CD8-positive, alpha-beta memory T cell (primary cell): ENCODE measurements at places on chromosomes 1 and 21. TPM values are rescaled to one million over a fixed set of nuclear protein-coding genes. Genes with fewer than 3 reads are reported as not detected.

The TAS1R1 gene
- not detected for total RNA-seq

DNA sequence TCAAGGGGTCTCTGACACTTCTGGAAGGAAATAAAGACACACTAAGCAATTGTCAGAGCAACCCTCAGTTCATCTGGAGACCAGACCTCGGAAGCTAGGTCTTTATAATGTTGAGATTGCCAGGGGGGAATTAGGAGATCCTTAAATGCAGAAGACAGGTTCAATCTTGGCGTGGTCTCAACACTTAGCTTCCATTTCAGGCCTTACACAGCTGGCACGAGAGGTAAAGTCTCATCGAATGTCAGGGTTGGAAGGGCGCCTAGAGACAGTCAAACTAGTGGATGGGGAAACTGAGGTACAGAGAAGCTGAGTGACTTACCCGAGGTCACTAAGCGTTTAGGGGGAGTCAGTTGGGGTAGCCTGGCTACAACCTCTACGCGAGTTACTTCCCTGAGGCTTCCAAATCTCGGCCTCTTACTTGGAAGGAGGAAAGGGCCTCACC, 562 bp upstream of the EPB41 start:
- DNase-seq = no peak

DNA sequence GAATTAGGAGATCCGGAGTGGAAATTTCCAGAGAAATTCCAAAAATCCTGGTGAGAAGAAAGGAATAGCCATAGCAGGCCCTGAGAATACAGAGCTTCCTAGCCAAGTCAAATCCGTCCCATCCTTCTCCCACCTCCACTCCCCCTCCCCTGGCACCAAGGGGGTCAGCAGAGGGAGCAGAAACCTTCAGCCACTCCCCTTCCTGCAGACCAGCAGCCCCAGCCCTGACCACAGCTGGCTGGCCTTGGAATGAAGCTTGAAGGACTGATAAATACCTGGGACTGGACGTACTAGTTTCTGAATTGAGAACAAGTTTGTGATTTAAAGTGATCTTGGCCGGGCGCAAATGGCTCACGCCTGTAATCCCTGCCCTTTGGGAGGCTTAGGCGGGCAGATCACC, 13.8 kb upstream of the RIPPLY3 start:
- DNase-seq = no peak

DNA sequence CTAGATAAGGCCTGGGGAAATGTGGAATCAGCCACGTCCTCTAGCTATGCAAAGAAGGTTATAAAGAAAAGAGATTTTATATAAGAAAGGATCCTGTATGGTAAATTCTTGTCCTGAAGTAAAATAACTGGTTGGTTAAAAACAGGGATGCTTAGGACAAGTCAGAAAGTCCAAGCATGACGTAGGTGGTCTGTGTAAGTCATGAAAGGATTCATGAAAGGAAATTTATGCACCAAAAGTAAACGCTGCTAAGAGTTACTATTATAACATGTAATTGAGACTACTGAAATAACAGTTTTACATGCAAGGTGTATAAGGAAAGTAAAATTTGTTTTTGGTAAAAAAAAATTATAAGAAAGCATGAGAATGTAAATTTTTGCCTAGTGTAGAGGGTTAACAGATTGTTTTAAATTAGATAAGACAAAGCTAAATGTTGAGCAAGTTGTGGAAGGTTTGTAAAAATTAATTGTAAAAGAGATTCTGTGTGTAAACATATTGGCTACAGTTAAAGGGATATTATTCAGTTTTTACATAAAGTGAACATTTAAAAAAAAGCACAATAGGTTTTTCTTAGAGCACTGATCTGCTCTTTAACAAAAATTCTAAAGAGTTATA, 43.9 kb downstream of the PIGK start:
- no peak for DNase-seq

The EFNA4 gene
- total RNA-seq = 3.4 TPM

DNA sequence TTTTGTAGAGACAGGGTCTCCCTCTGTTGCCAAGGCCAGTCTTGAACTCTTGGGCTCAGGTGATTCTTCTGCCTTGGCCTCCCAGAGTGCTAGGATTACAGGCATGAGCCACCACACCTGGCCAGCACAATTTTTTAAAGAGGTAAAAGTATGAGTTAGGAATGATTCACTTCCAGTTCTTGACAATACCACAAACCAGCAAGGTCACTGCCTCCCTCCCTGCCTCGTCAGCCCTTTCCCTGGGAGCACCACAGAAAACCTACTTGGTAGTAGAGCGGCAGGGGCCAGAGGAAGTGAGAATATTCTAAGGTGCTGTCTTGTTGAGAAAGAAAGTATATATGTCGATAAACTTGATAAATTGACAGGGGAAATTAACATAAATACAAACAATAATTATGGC, 10.8 kb upstream of the CDA start:
- DNase-seq = no peak

The SPEN gene
- 66.3 TPM for total RNA-seq

The PGLYRP4 gene
- not detected for total RNA-seq

DNA sequence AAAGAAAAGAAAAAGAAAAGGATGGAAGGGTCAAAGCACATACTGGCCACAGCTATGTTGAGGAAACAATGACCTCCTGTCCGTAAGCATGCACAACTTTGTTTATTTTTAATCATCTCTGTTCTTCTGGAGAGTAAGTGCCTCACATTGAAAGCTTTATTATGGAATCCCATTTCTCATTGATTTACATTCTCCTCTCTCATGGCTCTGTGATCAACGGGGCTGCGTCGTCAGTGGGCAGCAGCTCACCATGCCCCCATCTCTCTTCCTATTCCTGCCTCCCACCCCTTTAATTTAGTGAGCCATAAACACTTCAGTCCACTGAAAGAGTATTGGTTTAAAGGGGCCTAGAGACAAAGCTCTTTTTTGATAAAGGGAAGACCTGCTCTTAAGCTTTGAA, 98.9 kb downstream of the KAZN start:
- DNase-seq = no peak

GRCh38 chr1:147201276-147201675, 23.9 kb downstream of the FMO5 start:
- DNase-seq = no peak

The RHD gene
- total RNA-seq = not detected
